ENCODE measurements at places on chromosomes 5 and 9. TPM values are rescaled to one million over a fixed set of nuclear protein-coding genes. Genes with fewer than 3 reads are reported as not detected.

Gene RMRP
- 14,026 TPM for total RNA-seq

GRCh38 chr5:7251132-7251531 is 144.8 kb upstream of the ADCY2 start:
- no peak for DNase-seq

GRCh38 chr9:124774129-124774978 is 2.6 kb upstream of the OLFML2A start:
- DNase-seq, result peak; percentile 97

GRCh38 chr5:168364750-168365550 is 73.5 kb downstream of the WWC1 start:
- no peak for DNase-seq

DNA sequence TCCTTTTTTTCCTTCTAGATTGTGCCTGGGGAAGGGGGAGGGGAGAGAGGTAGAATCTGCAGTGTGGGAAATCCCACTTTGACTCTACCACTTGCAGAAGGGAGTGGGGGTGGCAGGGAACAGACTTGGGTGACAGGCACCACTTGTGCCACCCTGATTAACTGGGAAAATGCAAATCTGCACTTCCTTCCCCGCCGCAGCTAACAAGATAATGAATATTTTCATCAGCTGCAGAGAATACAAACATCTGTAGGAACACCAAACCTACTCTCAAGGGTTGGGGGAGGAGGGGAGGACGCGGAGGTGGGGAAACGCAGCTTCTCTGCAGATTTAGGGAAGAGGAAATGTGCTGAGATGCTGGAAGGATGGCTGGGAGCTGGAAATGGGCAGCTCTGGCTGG is 73.5 kb downstream of the TRIM32 start:
- DNase-seq, result no peak

DNA sequence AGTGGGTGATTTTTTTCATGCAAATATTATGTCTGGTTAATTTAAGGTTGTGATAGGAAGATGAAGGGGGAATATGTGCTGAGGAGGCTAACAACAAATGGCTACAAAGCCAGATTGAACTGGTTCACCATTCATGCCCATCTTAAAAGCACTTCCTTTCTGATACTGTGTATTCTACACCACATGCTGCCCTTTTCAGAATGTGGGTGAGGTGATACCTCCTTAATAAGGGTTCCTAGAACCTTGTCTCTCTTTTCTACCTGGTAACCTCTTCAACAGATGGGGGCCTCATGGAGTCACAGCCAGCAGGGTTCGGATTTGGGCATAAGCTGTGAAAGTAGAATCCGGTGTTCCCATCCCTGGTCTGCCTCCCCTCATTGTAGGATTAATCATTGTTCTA is 1064.0 kb upstream of the SEMA6A start:
- no peak for DNase-seq

Data from neural crest cell (in vitro differentiated cells).